ENCODE measurements at places on chromosomes 4 and X. TPM values are rescaled to one million over a fixed set of nuclear protein-coding genes. Genes with fewer than 3 reads are reported as not detected.

SASH3 gene
- 2.0 TPM for polyA plus RNA-seq

PRSS48 gene
- polyA plus RNA-seq, result not detected

CXCR3 gene
- not detected for polyA plus RNA-seq

AASDH gene
- polyA plus RNA-seq, result 2.4 TPM

ZDHHC15 gene
- polyA plus RNA-seq, result 3.3 TPM

NKX3-2 gene
- 0.25 TPM for polyA plus RNA-seq

ADRA2C gene
- 2.0 TPM for polyA plus RNA-seq

FOXP3 gene
- 0.73 TPM for polyA plus RNA-seq

DUSP9 gene
- 0.81 TPM for polyA plus RNA-seq

DNA sequence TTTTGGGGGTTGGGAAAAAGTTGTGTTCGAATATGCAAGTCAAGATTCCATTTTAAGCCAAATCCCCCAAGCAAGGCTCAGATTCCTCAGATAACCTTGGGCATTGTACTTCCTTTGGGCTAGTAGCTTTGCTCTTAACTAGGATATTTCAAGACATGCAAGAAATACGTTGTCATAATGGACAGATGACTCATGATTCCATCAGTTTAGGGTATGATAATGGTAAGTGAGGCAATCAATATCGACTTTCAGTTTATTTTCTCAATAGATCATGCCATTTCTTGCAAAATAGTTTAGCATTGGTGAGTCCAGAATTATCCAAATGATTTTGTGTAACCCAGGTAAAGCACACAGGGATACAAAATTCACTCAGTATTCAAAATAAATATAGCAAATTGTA lies 25.4 kb downstream of the CFAP299 start:
- no peak for DNase-seq

DNA sequence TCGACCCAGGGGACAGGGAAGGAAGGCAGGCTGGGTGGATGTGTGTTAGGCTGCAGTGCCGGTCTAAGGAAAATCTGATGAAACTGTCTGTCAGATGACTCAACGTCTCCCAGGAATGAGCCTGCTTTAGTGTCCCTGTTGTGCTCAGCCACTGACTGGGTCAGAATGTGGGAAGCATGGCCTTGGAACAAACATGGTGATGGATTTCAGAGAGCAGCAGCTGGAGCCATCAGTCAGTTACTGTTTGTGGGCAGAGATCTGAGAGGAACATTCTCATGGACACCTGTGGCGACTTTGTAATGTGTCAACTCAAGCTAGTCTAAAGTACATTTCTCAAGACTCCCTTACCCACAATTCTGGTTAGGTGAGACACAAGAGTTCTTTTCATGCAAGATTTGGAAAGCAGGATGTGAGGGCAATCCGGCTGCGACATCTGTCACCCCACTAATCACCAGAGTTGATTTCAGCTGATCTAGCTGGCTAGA lies 63.2 kb downstream of the ANAPC10 start:
- no peak for DNase-seq

- no peak for DNase-seq
These were observed 98.9 kb downstream of the CPEB2 start for GRCh38 chr4:15100994-15101695.

GRCh38 chr4:88098993-88099752 lies 59.3 kb downstream of the ABCG2 start:
- no peak for DNase-seq

DNA sequence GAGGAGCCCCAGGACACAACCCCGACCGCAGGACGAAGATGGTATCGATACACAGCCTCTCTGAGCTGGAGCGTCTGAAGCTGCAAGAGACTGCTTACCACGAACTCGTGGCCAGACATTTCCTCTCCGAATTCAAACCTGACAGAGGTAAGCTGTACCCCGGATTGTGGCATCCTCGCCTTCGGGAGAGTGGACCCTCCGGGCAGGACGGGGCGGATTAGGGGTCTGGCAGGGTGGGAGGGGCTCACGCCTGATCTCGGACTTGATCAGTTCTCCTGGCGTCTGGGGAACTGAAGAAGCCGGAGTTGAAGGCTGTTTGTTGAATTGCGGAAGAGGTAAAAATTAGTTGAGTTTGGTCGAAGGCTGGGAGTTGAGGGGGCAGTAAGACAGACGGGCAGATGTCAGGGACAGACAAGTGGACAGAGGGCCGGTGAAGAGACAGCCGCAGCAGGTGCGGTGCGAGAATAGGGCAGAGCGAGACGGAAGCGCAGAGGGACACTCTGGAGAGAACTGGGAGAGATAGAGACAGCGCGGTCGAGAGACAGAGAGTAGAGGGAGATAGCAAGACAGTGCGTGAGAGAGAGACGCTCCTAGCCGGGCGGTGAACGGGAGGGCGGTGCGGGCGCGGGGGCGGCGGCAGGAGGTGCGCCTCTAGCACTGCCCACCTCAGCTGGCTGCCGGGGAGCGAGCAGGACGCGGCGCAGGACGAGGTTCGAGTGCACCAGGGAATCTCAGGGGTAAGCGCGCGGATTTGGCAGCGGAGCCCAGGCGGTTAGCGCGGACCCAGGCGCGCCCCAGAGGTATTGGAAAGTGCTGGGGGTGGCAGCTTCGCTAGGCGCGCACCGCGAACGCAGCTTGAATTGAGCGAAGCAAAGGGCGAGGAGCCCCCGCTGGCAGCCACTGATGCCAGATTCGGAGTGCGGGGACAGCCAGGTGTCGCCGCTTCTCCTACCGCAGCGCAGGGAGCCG lies 23.9 kb downstream of the ARHGAP36 start:
- DNase-seq, result no peak

DNA sequence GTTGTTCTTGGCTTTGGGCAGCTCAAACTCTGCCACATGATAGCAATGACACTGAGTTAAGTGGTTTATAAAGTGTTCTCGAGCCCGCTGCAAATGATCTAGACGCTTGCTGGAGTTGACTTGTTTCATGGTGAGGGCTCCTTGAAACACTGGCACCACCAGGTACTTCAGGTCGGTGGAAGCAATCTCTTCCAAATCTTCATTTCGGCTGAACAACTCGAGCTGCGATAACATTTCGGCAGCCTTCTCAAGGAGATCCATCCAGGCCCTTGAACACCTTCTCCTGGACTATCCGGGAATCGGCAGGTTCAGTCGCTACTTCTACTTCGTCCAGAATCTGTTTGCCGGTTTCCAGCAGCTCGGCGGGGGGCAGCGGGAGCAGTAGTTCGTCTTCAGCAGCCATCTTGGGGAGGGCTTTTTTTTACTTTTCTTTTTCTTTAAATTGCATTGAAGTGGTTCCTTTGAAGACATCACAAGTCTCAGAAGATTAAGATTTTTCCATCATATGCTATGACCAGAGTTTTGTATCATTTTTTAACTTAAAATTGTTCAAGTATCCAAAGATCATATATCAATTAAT lies 28.0 kb downstream of the HNRNPDL start:
- no peak for DNase-seq

GRCh38 chrX:6131287-6131686 lies 97.4 kb downstream of the NLGN4X start:
- no peak for DNase-seq

DNA sequence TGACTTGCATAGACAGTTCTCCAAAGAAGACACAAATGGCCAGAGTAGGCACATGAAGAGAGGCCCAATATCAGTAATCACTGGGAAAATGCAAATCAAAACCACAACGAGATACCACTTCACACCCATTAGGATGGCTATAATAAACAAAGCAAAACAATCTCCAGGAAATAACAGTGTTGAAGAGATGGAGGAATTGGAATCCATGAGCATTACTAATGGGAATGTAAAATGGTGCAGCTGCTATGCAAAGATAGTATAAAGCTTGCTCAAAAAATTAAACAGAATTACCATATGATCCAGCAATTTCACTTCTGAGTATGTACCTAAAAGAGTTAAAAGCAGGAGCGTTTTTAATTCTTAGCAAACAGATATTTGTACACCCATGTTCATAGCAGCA lies 17.0 kb upstream of the TMEM33 start:
- no peak for DNase-seq

GRCh38 chr4:41142376-41143310 lies 71.7 kb downstream of the APBB2 start:
- DNase-seq, result no peak

GRCh38 chrX:47174846-47175587 lies 18.6 kb upstream of the UBA1 start:
- no peak for DNase-seq

DNA sequence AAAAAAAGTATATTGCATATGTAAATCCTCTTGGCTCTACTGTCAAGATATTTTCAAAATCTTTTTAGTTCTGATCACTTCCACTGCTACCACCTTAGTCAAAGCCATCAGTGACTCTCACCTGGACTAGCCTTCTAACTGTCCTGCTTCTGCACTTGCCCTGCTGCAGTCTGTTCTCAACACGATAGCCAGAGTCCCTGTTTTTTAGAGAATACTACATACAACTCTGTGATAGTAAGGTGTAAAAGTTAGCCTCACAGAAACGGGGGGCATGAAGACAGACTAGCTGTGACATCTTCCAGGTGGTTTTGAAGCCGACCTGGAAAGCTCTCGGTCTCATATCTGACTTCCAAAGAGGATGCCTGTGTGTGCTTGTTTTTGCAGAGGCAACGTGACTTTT lies 24.7 kb downstream of the EIF2S3 start:
- no peak for DNase-seq

All from brain (organoid and tissue), 16 donors.